ENCODE measurements at places on chromosomes 12 and 14. TPM values are rescaled to one million over a fixed set of nuclear protein-coding genes. Genes with fewer than 3 reads are reported as not detected.

DNA sequence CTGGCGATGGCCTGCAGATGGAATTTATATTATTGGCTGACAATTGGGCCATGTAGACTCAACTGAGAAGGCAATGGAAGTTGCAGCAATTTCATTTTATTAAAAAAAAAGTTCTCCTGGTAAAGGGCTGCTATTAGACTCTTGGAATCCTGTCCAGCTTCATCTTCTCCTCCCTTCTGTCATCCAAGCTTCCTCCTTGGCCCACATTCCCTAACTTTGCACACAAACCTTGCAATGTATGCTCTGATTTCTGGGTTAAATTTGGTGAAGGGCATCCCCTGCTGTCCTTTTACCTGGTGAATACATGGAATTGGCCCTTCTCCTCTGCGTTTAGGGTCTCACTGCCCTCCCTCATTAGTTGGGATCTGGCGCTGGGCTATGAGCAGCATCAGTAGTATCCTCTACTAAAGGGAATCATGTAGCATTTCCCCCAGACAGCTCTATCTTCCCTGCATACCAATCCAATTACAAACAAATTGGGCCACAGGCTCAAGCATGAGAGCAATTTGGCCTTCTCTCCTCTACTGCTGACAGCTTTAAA, 336.9 kb downstream of the BMP4 start:
- H3K4me1 ChIP-seq, result peaks cover 36% of the 10 kb centered on the region
- no peak for DNase-seq
- H3K4me3 ChIP-seq, result no peak overlapping the region
- no peaks in the 10 kb centered on the region for H3K27me3 ChIP-seq
- no peaks in the 10 kb centered on the region for H3K36me3 ChIP-seq
- H3K27ac ChIP-seq, result peak overlapping the region; percentile 36

Gene KLRF1
- total RNA-seq, result not detected

GRCh38 chr14:35571598-35571997, 37.6 kb downstream of the INSM2 start:
- no peaks in the 10 kb centered on the region for H3K36me3 ChIP-seq
- H3K4me3 ChIP-seq, result no peak overlapping the region
- H3K27ac ChIP-seq, result no peak overlapping the region
- no peaks in the 10 kb centered on the region for H3K4me1 ChIP-seq
- DNase-seq, result no peak

GRCh38 chr14:58780605-58781004, 142.8 kb downstream of the DACT1 start:
- no peaks in the 10 kb centered on the region for H3K36me3 ChIP-seq
- H3K4me3 ChIP-seq, result no peak overlapping the region
- DNase-seq, result no peak
- H3K27ac ChIP-seq, result no peak overlapping the region

- DNase-seq, result no peak
- H3K27me3 ChIP-seq, result no peaks in the 10 kb centered on the region
- no peak overlapping the region for H3K27ac ChIP-seq
- H3K4me1 ChIP-seq, result 0 out of 2 replicates have a peak, but pooled peaks cover under 1% of the 10 kb centered on the region
- no peaks in the 10 kb centered on the region for H3K36me3 ChIP-seq
Measured at GRCh38 chr12:13442457-13442856, 245.9 kb downstream of the EMP1 start.

DNA sequence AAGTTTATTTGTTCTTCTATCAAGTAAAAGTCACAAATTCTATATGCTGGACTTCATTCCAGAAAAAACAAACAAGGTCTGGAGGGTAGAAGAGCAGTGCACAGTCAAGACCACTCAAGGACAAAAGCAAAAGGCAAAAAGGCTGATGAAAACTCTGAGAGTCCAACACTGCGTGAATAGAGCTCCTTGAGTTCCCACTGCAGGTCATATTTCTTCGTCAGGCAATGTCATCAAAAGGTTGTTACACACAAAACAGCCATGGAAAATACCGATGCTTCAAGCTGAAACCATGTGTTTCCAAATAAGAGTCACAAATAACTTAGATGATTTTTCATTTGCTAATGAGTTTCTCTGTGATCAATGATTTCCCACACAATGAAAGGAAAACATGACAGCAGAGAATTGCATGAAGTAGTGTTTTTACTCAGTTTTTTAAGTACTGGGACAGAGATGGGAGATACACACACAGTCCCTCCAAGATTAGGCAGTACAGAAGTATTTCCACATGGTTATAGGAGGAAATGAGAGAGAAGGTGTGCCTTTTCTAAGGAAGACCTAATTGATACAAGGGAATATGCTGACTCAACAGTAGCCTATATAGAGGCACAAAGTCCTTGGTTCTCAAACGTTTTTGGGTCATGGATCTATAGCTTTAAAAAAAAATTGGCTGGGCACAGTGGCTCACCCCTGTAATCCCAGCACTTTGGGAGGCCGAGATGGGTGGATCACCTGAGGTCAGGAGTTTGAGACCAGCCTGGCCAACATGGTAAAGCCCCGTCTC, 177.7 kb downstream of the MED13L start:
- DNase-seq, result no peak
- H3K27ac ChIP-seq, result no peak overlapping the region
- H3K4me1 ChIP-seq, result no peaks in the 10 kb centered on the region
- no peaks in the 10 kb centered on the region for H3K27me3 ChIP-seq

Gene PRPF40B
- total RNA-seq, result 33.4 TPM

GRCh38 chr12:98416845-98417244, 98.5 kb upstream of the TMPO start:
- peak; percentile 35 for DNase-seq
- H3K27ac ChIP-seq, result no peak overlapping the region
- H3K36me3 ChIP-seq, result no peaks in the 10 kb centered on the region
- no peak overlapping the region for H3K4me3 ChIP-seq
- H3K4me1 ChIP-seq, result peaks cover 17% of the 10 kb centered on the region
- no peaks in the 10 kb centered on the region for H3K27me3 ChIP-seq

DNA sequence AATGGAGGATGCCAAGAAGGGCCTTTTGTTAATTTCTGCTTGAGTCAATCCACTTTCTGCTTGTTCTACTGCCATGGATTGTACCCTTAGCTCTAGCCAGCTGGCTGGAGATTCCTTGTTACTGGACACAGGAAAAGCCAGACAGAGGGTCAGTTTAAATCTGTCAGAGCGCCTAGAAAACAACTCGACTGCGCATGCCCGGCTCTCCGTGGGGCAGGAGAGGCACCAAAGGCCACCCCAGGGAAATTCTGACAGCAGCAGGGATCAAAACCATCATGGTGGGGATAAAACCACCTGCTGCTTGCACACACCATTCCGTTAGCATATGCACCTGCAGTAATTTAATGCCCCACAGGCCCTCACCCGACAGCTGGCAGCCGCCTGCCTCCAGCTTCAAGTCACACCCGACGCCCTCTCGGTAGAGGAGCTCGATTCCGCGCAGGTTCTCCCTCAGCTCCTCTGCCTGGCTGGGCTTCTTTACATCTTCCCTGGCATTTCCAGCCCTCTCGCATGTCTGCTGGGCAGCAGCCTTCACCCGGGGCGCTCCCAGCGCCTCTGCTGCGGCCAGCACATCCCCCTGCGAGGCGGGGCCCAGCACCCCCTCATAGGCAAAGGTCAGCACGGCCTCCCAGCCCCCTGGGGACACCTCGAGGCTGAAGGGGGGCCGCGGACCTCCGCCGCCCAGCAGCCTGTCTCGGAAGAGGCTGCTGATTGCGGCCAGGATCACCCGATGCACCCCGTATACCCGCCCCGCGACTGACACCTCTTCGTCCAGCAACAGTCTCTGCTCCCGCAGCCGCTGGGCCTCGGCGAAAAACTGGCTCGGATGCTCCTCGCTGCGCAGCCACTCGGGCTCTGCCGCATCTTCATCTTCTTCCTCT, 1.0 kb downstream of the KLHL33 start:
- no peaks in the 10 kb centered on the region for H3K4me1 ChIP-seq
- H3K27me3 ChIP-seq, result no peaks in the 10 kb centered on the region
- no peak overlapping the region for H3K4me3 ChIP-seq
- no peak overlapping the region for H3K27ac ChIP-seq
- H3K36me3 ChIP-seq, result no peaks in the 10 kb centered on the region

DNA sequence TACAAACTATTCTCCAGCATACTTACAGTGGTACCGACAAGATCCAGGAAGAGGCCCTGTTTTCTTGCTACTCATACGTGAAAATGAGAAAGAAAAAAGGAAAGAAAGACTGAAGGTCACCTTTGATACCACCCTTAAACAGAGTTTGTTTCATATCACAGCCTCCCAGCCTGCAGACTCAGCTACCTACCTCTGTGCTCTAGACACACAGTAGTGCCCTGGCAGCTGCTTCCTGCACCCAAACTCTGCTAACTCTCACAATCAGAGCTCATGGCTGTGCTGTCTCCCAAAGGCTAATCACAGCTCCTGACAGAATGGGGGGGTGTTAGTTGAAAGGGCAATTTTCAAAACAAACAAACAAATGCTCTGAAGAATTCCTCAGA, 95.2 kb upstream of the OR4E1 start:
- no peaks in the 10 kb centered on the region for H3K27me3 ChIP-seq
- DNase-seq, result no peak
- H3K4me3 ChIP-seq, result no peak overlapping the region
- H3K36me3 ChIP-seq, result no peaks in the 10 kb centered on the region
- no peak overlapping the region for H3K27ac ChIP-seq

Gene C12orf50
- not detected for total RNA-seq

DNA sequence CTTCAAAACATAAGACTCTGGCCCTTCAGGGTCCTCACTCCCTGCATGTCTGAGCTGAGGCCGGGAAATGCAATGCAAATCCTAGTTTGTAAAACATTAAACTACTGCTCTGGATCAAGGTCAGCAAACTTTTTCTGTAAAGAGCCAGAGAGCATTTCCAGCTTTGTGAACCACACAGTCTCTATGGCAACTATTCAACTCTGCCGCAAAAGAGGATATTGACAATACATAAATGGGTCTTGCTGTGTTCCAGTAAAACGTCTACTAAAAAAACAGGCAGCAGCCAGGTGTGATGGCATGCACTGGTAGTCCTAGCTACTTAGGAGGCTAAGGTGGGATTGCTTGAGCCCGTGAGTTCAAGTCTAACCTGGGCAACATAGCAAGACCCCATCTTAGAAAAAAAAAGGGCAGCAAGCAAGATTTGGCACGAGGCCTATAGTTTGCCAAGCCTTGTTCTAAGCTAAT, 22.3 kb downstream of the DDX24 start:
- no peaks in the 10 kb centered on the region for H3K27me3 ChIP-seq
- no peak for DNase-seq
- H3K4me1 ChIP-seq, result no peaks in the 10 kb centered on the region
- H3K4me3 ChIP-seq, result no peak overlapping the region
- H3K27ac ChIP-seq, result no peak overlapping the region
- no peaks in the 10 kb centered on the region for H3K36me3 ChIP-seq

- no peak overlapping the region for H3K27ac ChIP-seq
- H3K4me1 ChIP-seq, result peaks cover 5% of the 10 kb centered on the region
- H3K36me3 ChIP-seq, result no peaks in the 10 kb centered on the region
- H3K4me3 ChIP-seq, result no peak overlapping the region
- no peak for DNase-seq
- no peaks in the 10 kb centered on the region for H3K27me3 ChIP-seq
Measured at GRCh38 chr12:57894399-57895292, 46.7 kb upstream of the ATP23 start.

DNA sequence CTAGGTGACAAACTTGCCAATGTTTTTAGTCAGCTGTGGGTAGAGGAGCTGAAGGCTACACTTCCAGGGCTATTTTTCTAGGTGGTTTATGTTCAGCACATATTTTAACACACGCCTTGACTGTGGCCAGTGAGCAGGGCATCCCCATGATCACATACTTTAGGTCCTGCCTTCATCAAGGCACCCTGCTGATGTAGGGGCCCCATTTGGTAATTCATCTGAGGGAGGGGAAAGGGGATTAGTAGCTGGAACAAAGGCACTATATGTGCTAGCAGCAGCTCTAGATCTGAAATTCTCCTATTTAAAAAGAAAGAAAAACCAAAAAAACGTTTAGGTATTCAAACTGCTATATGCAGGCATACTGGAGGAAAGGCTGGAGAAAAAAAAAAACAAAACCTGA, 14.5 kb downstream of the EGLN3 start:
- DNase-seq, result no peak
- no peak overlapping the region for H3K27ac ChIP-seq
- no peak overlapping the region for H3K4me3 ChIP-seq
- no peaks in the 10 kb centered on the region for H3K27me3 ChIP-seq
- peaks cover 7% of the 10 kb centered on the region for H3K4me1 ChIP-seq

GRCh38 chr14:100823413-100824080, 2.4 kb upstream of the MEG3 start:
- H3K27ac ChIP-seq, result no peak overlapping the region
- H3K36me3 ChIP-seq, result no peaks in the 10 kb centered on the region

DNA sequence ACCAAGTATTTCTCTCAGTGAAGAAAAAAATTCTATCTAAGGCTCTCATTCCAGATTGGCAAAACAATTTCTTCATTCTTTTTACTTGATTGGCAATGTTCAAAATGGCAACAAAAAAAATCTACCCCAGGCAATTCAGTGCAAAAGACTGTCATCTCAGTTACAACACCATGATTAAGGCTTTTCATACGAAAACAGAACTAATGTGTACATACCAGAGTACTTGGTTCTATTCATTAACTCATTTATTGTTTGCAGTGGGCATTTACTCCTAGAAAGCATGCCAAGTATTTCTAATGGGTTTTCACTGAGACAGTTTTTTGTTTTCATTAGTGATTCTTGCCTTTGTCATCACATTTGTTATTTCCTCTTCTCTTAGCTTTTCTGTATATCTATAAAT, 33.0 kb downstream of the DBX2 start:
- H3K4me3 ChIP-seq, result no peak overlapping the region
- H3K27me3 ChIP-seq, result no peaks in the 10 kb centered on the region
- no peaks in the 10 kb centered on the region for H3K4me1 ChIP-seq
- H3K36me3 ChIP-seq, result no peaks in the 10 kb centered on the region

GRCh38 chr12:130655010-130655409, 61.1 kb downstream of the RIMBP2 start:
- no peak for DNase-seq
- H3K27ac ChIP-seq, result no peak overlapping the region
- no peaks in the 10 kb centered on the region for H3K36me3 ChIP-seq
- no peaks in the 10 kb centered on the region for H3K4me1 ChIP-seq
- no peaks in the 10 kb centered on the region for H3K27me3 ChIP-seq

DNA sequence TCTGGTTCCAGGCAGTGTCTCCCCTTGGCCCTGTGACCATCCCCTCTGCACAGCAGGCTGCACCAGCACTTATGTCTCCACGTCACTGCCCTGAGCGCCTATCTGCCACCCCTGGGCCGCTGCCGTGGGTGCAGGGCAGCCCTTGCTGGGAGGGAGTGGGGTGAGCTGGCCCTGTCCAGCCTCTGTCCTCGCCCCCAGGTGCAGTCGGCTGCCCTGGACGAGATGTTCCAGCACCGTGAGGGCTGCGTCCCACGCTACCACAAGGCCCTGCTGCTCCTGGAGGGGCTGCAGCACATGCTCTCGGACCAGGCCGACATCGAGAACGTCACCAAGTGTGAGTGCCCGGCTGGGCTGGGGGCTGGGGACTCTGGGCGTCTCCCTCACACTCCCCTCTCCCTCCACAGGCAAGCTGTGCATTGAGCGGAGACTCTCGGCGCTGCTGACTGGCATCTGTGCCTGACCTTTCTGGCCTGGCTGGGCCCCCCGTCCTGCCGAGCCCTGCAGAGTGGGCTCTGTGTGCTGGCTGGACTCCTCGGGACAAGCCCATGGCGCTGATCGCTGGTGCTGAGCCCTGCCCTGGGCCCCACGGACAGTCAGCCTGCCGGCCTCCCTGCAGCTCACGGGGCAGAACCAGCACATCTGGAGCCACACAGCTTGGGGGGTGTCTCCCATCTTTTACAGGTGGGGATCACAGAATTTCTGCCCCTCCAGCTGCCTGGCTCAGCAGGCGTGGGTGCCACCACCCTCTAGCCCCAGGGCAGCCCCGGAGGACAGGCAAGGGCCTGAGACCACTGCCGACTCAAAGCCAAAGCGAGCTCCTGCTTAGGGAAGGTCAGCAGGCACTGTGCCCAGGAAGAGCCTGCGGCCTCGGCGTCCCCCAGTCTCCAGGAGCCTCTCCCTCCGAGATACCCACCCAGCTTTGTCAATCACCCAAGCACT, 7.9 kb upstream of the PUS1 start:
- no peaks in the 10 kb centered on the region for H3K27me3 ChIP-seq
- H3K36me3 ChIP-seq, result no peaks in the 10 kb centered on the region
- H3K4me3 ChIP-seq, result no peak overlapping the region
- H3K27ac ChIP-seq, result no peak overlapping the region
- H3K4me1 ChIP-seq, result no peaks in the 10 kb centered on the region
